ENCODE measurements at places on chromosomes 3 and 15. TPM values are rescaled to one million over a fixed set of nuclear protein-coding genes. Genes with fewer than 3 reads are reported as not detected.

DNA sequence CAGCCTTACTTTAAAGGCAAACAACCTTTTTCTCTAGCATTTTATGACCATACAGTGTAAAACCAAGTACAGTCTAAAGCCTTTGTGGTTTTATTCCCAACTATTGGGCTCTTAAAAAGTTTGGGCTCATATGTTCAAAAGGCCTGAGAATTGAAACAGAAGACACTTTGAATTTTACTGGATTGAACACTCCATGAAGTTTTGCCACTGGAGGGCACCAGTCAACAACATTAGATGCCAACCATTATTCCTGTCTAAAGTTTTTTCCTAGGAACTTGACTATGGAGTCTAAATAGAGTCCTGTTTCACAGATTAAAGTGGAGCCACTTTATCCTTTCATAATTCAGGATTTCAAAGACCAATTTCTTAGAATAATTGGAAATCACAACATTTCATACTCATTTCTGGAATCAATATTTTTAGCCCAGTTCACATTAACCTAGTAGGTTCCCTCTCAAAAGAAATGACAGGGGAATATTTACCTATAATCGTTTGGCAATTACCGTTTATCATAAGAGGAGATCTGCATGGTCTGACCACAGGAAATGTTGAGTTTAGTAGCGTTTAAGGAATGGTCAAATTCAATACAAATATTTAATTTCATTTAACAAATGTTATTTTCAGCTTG is 244.1 kb upstream of the PDZRN3 start:
- DNase-seq = peak; percentile 63

The CFAP100 gene
- not detected for total RNA-seq

- DNase-seq = no peak
Observed at GRCh38 chr15:75059607-75060006, 36.2 kb downstream of the PPCDC start.

DNA sequence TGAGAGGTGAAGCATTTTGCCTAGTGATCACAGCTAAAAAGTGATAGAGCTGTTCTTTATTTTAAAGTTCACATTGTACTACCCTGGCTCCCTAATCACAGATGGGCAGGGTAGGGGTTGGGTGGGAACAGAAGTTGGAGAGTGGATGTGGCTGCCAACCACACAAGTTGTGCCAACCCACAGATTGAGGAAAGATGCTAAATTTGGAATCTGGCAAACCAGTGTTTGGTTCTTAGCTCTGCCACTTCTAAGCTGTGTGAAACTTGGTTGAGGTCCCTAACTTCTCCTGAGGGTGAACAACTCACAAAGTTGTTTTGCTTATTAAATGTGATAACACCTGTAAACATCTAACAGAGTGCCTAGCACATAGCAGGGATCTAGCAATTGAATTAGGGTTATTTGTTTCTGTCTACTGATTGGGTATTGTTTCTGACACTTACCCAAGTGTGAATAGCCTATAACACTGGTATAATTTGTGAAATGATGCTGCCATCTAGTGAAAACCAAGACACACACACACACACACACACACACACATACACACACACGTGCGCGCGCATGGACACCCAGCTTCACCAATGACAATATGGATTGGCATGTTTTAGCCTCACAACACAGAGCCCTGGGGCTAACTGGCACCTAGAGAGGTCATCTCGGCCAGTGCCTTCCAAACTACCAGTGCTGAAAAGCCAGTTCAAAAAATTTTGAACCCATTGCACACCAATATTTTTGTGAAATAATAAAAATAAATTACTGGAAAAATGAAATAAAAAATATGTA is 25.3 kb downstream of the ADGRG7 start:
- DNase-seq = peak; percentile 17

The PYGO1 gene
- total RNA-seq = 10.1 TPM

GRCh38 chr3:108053067-108053466 is 37.8 kb downstream of the CD47 start:
- DNase-seq = no peak

The RASGRP1 gene
- total RNA-seq = not detected

The FSTL1 gene
- total RNA-seq = 309 TPM

DNA sequence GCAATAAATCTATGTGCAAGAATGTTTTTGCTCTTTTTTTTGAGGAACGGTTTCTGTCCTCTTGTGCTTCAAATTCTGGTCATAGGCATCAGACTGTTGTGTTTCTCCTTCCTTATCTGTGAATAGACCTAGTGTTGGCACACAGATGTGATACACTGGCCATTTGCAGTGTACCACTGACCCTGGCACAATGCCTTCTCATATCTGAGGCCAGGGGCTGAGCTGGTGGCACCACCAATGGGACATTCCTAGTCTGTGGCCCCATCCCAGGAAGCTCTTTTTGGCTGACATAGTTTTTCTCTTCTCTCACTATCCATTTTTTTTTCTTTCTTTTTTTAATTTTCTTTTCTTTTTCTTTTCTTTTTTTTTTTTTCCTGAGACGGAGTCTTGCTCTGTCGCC is 40.4 kb downstream of the SH3GL3 start:
- DNase-seq = no peak

- peak; percentile 65 for DNase-seq
Observed at GRCh38 chr3:105614288-105615030, 247.8 kb downstream of the ALCAM start.

GRCh38 chr15:83869341-83869740 is 215.4 kb downstream of the ADAMTSL3 start:
- DNase-seq = no peak

The PLSCR5 gene
- not detected for total RNA-seq

All from fibroblast of lung (primary cell).